ENCODE measurements at places on chromosomes 2 and 18. TPM values are rescaled to one million over a fixed set of nuclear protein-coding genes. Genes with fewer than 3 reads are reported as not detected.

Gene POMC
- not detected for polyA plus RNA-seq

Gene PARD3B
- polyA plus RNA-seq = 2.1 TPM

Gene GPBAR1
- polyA plus RNA-seq = not detected

Gene CHRND
- polyA plus RNA-seq = not detected

Gene MOGAT1
- not detected for polyA plus RNA-seq

Gene RND3
- 96.5 TPM for polyA plus RNA-seq

Gene SP140
- not detected for polyA plus RNA-seq

Gene MALL
- polyA plus RNA-seq = not detected

Gene C18orf54
- polyA plus RNA-seq = 1.4 TPM

Gene SLC9A2
- 0.06 TPM for polyA plus RNA-seq

All from Purkinje cell (primary cell).